GM23338 (cell line): ENCODE measurements at places on chromosomes 4 and X. TPM values are rescaled to one million over a fixed set of nuclear protein-coding genes. Genes with fewer than 3 reads are reported as not detected.

The FGFR3 gene
- total RNA-seq, result 14.8 and 17.4 TPM in 2 replicates

The F9 gene
- not detected in 2 replicates for total RNA-seq

The TSPAN7 gene
- total RNA-seq, result 5.9 and 7.2 TPM in 2 replicates

The JCHAIN gene
- total RNA-seq, result not detected in 2 replicates

The HMX1 gene
- 0.69 TPM in 1 of 2 replicates, not detected in the other for total RNA-seq

- DNase-seq, result no peak
Observed at GRCh38 chr4:48049483-48049882, 32.9 kb downstream of the NIPAL1 start.

DNA sequence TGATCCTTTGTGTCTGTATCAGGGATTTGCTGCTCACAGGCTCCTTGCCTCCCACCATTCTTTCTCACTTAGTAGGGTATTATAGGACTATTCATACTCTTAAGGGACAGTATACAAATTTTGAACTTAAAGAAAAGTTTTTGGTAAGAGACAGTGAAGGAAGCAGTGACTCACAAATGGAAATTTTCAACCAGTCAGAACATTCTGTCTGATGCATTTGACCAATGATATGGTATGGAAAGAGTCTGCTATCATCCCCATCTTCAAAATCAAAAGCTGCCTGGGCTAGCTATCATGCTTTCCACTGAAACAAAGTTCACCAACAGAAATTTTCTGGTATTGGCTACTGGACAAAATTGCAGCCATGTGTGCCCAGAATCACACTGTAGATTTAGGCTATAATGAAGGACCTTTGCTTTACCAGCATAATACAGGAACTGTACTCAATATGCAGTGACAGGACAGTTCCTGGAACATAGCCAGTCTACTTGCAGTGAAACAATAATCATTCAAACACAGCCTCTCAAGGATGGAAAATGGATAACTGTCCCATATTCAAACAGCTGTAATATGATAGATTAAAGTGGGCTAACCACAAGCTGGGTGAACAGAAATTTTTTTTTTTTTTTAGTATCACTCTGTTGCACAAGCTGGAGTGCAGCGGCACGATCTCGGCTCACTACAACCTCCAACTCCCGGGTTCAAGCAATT is 109.0 kb upstream of the ACSL4 start:
- DNase-seq, result no peak

GRCh38 chr4:139454111-139455045 is at the start of gene RAB33B:
TSS of gene RAB33B (plus strand) at chr4:139454121. CDS start at chr4:139454196, 75 bp downstream.
- no peak for DNase-seq

GRCh38 chrX:130176354-130176776 is 4.6 kb downstream of the RAB33A start:
- DNase-seq, result no peak
